NCI-H460 (cell line): ENCODE measurements at places on chromosomes 6 and 20.

GRCh38 chr6:12439296-12439695 lies 149.1 kb downstream of the EDN1 start:
- DNase-seq = no peak

DNA sequence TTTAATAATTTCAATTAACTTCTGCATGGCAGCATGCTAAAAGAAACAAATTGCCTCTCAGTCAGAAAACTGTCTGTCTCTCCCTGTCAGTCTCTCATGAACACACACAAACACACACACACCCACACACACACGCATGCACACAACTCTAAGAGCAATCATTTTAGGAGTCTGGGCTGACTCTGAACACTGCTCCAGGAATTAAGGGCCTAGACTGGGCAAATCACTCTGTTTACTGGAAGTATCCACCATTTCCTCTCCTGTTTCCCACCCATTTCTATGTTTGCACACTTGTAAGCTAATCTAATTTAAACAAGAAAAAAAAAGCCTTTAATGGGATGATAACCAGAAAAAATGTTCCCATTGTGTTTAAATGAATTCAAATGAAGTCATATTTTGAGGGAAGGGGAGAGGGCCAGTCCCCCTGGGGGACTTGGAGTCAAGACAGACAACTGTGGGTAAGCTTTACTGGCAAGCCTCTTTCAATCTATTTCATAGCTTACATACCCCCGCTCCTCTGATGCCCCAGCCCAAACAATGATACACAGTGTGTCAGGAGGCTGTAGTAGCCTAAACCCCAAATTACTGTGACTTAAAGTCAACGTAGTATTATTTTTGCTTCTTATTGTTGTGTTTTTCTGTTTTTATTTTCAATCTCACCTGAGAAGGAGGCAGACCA lies 447.8 kb upstream of the FLRT3 start:
- no peak for DNase-seq

DNA sequence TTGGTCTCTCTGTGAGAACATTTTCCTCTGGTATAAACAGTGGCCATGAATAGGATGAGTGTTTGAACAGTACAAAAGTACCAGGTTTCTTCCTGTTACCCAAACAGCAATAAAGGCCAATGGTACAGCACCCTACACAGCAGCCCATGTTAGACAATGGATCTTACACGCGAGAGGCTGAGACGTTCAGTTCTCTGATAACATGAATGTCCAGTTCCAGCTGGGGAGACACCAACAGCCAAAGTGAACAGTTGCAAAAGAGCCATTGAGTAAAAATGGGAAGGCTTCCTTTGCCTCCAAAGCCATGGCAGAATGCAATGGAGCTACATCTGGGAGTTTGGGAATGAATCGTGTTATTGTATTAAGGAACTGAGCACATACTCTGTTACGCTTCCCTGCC lies 246.8 kb upstream of the SGK1 start:
- no peak for DNase-seq

DNA sequence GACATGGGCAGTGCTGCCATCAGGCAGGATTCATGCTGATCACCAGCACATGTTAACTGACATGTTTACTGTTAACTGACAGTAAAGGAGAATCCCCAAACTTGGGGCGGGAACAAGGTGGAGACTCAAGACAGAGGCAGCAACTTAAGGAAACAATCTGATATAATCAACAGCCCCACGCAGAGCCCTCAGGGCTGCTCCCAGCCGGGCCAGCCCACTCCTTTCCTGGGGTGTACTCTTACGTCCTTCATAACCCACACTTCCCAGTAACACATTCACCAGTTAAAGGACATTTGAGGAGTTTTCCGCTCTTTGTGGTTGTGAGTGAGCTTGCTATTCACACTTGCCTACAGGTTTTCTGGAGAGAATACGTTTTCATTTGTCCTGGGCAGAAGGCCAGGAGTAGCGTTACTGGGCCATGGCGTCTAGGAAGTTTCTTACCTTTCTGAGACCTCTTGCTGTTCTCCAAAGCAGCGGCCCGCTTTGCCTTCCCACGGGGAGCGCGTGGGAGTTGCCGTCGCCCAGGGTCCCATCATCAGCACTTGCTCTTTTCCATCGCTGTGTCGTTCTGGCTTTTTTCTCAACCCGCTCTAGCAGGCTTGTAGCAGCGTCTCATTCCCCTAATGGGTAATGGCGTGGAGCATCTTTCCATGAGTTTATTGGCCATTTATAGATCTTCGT lies 56.4 kb downstream of the FOXF2 start:
- DNase-seq = no peak

- no peak for DNase-seq
Observed at GRCh38 chr6:166304106-166304505, 4.1 kb downstream of the PRR18 start.

DNA sequence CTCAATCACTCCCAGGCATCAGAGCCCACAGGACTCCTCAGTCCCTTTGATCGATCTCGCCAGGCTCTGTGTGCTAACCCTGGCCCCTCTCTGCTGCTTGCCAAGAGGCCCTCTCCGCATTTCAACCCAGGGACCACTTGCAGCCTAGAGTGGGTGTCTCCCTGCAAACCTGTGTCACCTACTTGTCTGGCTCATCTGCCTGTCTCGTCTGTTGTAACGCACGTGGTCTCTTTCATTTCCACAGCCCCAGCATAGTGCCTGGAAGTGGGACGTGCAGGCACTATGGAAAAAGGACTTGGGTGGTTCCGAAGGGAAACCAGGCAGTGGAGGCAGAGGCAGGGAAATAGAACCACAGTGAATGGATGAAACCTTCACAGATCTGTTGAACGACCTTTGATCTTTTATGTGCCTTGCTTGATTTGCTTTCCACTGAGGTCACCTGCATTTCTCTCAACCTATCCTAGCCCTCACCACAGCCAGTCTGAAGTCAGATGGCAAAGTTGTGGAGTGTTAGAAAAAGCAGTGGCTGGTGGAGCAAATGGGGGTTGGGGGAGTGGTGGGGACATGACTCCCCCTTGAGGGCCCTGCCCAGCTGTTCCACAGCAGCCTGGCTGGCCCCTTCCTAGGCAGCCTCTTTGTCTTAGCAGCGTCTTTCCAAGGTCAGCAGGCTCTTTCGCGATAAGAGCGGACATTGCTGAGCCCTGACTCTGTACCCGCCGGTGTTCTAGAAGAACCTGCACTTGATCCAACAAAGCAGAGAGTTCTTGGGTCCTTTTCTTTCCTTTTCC lies 55.8 kb upstream of the TAGAP start:
- no peak for DNase-seq

DNA sequence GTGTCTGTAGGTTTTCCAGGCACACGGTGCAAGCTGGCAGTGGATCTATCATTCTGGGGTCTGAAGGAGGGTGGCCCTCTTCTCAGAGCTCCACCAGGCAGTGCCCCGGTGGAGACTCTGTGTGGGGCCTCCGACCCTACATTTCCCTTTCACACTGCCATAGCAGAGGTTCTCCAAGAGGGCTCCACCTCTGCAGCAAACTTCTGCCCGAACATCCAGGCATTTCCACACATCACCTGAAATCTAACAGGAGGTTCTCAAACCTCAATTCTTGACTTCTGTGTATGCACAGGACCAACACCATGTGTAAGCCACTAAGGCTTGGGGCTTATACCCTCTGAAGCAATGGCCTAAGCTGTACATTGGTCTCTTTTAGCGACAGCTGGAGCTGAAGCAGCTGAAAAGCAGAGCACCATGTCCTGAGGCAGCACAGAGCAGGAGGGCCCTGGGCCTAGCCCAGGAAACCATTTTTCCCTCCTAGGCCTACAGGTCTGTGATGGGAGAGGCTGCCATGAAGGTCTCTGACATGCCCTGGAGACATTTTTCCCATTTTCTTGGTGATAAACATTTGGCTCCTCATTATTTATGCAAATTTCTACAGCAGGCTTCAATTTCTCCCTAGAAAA lies 253.3 kb downstream of the ERMARD start:
- no peak for DNase-seq

GRCh38 chr6:96898241-96898851 lies 655 bp upstream of the NDUFAF4 start:
- peak; percentile 28 for DNase-seq

DNA sequence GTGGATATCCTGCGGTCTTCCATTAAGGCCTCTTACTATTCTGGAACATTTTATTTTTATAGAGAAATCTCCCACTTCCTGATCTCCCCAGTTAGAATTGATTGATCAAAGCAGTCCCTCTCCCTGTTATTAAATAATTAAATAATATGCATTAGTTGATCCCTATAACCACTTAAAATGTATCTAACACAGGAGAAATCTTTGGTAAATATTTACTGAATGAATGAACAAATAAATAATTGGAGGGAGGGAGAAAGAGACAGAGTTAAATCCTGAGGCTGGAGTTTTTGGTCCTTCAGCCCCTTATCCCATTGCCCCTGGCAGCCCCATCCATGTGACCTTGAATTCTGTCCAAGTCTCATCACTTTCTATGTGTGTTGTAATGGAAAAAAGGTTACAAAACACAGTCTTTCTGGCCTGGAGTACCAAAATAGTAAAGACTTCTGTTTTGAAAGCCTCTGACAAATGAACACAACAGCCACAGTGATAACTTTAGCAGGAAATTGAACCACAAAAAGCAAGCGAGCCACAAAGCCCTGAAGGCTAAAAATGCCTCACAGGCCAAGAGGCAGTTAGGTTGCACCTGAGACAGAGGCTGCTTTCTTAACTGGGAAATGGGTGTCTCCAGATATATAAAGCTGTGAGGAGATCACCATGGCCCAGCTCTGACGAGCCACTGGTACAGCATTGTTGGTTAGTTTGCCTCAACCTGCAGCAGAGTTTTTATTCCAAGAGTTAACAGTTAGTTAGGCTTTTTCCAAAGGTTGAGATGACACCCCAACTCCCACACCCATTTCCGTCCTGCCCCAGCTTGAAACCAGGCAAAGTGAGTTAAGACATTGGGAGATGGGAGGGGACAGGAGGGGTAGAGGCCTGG lies 11.3 kb downstream of the NT5E start:
- no peak for DNase-seq

DNA sequence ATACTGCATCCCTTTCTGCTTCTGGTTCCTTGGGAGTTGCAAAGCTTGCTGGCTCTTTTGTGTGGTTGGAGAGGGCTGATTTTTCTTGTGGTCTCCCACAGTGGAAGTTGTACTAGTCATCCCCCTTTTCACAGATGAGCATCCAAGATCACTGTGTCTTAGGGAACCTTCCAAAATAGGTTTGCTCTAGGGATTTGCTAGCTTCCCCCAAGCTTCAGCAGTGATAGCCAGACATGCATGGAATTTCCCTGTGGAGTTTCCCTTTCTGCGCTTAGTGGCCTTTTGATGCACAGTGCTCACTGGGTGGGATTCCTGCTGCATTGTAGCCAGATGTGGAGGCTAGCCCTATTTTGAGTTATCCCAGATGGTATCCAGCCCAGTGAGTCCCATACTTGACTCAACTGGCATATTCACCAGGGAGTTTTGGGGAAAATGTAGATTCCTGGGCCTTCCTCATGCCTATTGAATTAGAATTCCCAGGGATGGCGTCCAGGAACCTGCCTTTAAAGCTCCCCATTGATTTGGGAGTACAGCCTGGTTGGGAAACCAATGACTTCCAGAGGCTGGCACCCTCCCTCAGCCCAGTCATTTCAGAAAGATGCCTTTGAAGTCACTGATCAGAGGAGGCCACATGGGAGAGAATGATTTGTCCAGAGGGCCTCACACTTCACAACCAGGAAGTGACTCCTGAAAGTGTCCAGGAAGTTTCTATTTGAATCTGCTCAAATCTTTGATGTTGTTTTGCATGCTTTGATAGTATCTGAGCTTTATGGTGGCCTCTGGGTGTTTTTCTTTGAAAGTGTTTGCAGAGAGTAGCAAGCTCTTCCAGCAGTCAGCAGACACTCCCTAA lies 25.9 kb downstream of the PPARD start:
- no peak for DNase-seq

DNA sequence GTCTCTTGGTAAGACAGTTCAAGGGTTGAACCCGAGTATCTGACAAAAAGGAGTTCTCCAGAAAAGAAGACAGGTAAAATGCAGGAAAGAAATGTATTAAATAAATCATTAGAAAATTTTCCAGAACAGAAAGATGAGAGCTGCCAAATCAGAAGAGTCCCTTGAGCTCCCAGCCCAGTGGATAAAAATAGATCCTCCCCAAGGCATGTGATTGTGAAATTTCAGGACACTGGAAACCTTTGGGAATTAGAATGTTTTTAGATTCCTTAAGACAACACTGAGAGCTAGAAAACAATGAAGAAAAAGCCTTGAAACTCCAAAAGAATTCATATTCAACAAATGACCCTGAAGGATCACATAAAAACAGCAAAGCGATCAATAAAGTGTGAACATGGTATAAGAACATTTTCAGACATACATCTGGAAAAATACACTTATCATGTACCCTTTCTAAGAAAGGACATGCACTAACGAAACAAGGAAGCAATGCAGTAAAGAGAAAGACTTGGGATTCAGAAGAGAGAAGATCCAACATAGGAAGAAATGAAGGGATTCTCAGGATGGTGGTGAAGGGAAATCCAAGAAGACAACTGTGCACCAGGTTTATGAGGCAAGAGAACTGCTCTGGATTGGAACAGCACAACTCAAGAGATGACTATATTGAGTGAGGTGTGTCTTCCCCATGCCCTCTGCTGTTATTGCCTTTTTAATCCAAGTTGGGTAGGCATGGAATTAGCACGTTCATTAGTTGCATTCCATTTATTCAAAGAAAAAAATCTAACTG lies 390.4 kb downstream of the SYNE1 start:
- DNase-seq = no peak

GRCh38 chr20:16209951-16210361 lies 363.3 kb downstream of the KIF16B start:
- no peak for DNase-seq

GRCh38 chr6:161139766-161140553 lies 133.9 kb downstream of the AGPAT4 start:
- no peak for DNase-seq

GRCh38 chr6:125904871-125905270 lies 51.7 kb upstream of the HINT3 start:
- DNase-seq = no peak

DNA sequence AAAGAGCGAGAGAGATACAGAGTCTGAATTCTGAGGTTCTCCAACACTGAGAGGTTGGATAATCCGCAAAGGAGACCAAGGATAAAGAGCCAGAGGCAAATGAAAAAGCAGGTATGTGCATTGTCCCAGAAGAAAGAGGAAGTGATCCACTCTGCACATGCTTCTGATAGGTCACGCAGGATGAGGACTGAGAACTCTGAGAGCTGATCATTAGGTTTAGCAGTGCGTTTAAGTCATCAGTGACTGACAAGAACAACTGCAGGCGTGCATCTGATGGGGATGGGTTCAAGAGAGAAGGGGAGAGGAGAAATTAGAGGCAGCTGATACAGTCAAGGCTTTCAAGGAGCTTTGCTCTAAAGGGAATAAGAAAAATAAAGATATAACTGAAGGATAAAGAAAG lies 301.2 kb upstream of the SGK1 start:
- no peak for DNase-seq
